Heart right ventricle (tissue), 16 donors: ENCODE measurements at places on chromosomes 11 and 22.

- DNase-seq, result no peak
Measured at GRCh38 chr11:85772695-85773094, 38.2 kb downstream of the SYTL2 start.

DNA sequence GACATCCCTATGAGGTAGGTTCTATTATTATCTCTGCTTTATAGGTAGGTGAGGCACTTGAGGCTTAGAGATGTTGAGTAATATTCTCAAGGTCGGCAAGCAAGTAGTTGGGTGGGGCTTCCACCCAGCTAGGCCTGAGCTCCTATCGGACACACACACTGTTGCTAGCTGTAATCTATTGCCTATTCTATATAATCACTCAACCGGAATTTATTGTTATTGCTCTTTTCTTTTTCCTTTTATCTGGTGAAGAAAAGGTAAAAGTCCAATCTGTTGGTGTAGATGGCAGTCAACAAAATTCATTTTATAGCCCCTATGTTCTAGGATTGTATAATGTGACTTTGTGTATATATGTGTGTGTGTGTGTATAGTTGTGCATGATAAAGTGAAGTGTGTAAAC, 3.4 kb downstream of the OR9Q2 start:
- no peak for DNase-seq

DNA sequence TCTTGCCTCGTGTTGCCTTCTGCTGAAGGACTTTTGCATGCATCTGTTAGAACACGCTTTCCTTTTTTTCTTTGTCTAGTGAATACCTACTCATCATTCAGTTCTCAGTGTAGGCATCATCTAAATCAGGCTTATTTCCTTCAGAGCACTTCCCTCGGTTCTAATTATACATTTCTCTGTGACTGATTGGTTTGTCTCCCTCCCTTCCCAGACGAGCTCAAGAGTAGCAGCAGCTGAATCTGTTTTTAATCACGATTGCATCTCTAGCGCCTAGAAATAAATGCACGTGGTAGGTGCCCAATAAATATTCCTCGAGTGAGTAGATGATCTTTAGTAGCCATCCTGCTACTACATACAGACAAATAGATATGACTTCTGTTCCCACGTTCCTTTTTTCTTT, 6.3 kb downstream of the CEP164 start:
- DNase-seq, result no peak

GRCh38 chr11:134343646-134344045, 11.9 kb downstream of the GLB1L2 start:
- no peak for DNase-seq

DNA sequence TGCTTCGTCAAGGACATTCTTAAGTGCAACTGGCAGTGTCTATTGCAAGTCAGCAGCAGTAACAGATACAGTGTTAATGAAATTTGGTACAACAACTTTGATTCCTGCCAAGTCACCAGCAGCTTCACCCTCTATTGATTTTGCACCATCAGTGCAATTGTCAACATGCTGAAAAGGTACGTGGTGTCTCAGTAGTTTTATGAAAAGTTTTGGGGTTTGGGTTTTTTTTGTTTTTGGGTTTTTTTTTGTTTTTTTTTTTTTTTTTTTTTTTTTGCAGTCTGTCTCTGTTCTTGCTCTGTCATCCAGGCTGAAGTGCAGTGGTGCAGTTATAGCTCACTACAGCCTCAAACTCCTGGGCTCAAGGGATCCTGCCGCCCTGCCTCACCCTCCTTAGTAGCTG, 19.1 kb upstream of the GRIK4 start:
- no peak for DNase-seq

GRCh38 chr11:31797190-31798056, 13.7 kb downstream of the PAX6 start:
- DNase-seq, result no peak

- DNase-seq, result no peak
Measured at GRCh38 chr11:120195601-120196320, 15.1 kb upstream of the OAF start.

GRCh38 chr11:127559978-127560377, 559.4 kb upstream of the KIRREL3 start:
- DNase-seq, result no peak

DNA sequence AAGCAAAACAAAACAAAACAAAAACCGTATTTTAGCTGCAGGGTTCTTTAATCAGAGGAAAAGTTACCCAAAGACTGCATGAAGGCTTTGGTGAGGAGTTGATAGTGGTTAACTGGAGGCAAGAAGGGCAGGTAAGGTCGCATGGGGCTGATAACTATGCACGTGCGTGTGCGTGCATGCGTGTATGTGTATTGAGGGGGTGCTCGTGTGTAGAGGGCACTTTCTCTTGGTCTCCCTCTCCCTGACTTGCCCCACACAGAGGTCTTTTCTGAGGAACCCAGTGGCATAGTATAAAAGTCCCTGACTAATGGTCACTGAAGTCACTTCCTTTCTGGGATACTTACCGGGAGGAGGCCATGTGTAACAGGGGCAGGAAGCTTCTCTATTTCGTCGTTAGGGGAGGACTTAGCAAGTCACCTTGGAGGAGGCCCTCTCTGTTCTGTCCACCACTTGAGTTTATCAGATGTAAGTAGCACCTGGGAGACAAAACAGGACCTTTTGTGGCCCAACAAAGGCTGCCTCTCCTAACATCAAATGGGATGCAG, 20.1 kb upstream of the FCHSD2 start:
- DNase-seq, result no peak

DNA sequence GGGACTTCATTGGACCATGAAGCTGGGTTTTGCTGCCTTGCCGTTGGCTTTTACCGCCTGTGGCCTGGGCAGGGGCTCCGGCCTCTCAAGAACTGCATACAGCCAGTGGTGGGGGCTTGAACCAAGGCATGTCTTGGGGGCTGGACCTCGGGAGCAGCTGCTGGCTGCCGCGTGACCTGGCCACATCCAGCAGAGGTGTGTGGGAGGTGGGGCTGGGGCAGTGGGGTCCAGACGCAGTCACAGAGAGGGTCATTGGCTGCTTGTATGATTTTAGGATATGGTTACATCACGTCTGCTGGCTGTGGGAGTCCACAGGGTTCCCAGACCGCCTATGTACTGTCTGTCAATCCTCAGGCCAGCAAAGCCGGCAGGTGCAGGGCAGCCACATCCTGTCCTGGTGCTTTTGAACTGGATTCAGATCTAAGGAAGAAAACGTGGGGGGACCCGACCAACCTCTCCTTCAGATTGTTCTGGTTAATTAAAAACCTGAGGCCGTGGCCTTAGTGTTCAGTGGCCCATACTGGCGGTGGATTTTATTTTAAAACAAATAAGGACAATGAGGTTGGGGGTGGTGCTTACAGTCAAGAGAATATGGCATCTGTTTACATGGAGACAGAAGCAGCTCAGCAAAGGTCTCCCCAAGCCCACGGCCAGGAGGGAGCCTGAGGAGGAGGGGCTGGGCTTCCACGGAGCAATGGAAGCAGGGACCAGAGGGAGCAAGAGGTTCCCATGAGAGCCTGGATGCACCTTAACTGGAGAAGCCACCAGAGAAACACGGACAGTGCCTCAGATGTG, 426.0 kb downstream of the TBC1D22A start:
- DNase-seq, result no peak

DNA sequence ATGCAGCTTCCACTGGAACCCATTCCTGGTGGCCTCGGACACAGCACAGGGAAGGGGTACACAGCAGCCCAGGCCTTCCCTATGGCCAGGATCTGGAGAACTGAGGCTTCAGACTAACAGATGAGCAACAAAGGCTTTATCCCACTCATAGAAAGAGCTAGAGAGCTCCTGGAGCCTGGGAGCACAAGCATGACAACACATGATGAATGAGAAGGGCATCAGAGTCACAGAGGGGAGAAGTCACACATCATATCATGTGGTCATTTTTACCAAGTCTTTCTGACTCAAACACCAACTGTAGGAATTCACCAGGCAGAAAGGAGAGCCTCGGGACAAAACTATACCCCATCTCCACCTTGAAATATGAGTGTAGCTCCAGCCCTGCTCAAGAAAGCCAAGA, 43.2 kb downstream of the NRXN2 start:
- no peak for DNase-seq

- DNase-seq, result no peak
Measured at GRCh38 chr11:108394744-108395284, 72.5 kb downstream of the C11orf65 start.

GRCh38 chr22:26318975-26319374, 110.1 kb upstream of the ASPHD2 start:
- no peak for DNase-seq

GRCh38 chr22:33350961-33351360, 292.8 kb upstream of the SYN3 start:
- no peak for DNase-seq

GRCh38 chr22:35477911-35478582, 62.6 kb upstream of the RASD2 start:
- peak; percentile 76 for DNase-seq

DNA sequence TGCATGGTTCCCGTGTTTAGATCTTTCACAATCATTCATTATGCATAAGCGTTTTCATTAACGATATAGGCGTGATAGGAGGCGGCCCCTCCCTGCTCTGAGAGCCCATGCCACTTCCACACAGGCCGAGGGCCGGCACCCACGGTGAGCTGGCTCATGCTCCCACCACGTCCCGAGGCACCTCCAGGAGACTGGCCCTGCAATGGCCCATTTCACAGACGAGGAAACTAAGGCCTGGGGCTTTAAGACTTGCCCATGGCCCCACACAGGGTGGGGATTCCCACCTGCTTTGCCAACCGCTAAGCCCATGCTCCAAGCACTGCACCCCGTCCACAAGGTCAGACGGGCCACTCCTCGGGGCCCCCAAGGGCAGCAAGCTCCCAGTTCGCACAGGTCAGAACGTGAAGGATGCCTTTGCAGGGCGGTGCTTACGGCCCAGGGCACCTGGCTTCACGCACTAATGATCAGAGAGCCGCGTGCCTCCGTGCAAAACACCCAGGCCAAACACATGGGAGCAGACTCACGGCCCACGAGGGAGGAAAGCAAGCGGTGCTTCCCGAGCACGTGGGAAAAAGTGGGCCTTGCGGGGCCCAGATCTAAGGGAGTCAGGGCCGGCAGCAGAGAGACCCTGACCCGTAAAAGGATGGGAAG, 8.3 kb downstream of the OSBPL5 start:
- DNase-seq, result no peak

- DNase-seq, result no peak
Measured at GRCh38 chr11:78786086-78786485, 211.4 kb upstream of the NARS2 start.

- no peak for DNase-seq
Measured at GRCh38 chr11:94830722-94831510, 62.8 kb downstream of the AMOTL1 start.

DNA sequence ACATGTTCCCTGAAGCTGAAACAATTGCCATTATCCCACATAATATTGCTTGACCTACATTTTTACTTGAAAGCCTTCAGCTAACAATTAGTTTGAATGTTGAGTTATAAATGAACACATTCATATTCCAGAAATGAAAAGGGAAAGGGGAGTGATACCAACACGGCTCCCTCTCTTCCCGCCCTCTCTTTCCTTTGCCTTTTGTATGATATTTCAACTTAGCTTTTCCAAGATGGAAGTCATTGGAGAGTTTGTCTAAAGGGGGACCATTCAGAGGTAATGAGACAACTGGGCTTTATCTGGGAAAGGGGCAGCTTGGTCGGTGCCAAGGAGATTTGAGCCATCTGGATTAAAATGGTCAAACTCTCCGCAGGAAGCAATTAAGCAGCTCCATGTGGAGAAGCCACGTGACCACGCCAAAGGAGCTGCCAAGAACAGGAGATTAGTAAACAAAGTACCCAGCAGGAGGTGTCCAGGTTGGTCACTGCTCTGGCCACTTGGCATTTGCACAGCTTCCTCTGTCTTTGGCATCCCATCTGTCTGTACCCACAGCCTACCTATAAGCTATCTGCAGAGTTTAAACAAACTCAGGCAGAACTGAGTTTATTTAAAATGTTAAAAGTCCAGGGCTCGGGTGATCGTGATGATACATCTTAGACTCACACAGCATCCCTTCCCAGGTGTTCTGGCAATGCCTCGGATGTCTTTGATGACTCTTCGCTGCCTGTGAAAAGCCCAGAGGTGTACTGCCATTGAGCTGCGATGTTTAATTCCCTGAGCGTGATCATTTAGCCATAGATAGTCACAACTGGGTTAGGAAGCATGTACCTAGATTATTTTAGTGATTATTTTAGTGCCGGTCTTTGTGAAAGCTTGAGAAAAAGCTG, 735.9 kb downstream of the NTM start:
- DNase-seq, result no peak

DNA sequence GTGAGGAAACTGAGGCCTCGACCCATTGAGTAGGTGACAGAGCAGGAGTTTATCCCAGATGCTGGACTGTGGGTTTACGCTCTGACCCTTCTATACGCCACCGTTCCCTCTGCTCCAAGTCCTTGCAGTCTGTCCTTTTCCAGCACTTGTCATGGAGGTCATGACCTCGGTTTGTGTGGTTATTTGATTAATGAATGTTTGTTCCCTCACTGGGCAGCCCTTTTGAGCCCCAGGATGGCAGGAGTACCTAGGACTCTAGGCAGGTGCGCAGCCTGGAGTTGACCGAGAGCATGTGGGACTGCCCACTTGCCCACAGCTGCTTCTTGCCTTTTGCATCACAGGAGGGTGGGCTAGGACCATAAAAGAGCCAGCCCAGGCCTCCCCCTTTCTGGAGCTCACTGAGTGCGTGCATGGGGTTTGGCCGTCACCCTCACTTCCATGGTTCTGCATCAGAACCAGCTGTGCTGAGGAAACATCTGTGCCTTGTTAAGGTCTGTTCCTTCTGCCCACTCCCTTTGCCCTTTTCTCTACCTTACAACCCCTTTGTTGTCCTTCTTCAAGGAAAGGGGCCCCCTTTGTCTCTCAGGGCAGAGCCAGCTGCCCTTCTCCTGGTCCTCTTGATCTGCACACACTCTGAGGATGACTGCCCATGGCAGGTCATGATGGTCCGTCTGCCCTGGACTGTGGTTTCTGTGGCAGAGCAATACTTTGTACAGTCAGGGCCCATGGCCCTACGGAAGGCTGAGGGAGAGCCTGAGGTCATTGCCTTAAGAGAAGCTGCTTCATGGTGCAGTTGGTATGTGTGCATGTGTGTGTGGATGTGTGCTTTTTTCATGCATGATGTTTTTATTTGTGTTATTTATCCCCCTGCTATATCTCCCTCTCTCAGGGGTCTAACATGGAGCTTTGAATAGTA, 38.2 kb downstream of the BMAL1 start:
- no peak for DNase-seq

DNA sequence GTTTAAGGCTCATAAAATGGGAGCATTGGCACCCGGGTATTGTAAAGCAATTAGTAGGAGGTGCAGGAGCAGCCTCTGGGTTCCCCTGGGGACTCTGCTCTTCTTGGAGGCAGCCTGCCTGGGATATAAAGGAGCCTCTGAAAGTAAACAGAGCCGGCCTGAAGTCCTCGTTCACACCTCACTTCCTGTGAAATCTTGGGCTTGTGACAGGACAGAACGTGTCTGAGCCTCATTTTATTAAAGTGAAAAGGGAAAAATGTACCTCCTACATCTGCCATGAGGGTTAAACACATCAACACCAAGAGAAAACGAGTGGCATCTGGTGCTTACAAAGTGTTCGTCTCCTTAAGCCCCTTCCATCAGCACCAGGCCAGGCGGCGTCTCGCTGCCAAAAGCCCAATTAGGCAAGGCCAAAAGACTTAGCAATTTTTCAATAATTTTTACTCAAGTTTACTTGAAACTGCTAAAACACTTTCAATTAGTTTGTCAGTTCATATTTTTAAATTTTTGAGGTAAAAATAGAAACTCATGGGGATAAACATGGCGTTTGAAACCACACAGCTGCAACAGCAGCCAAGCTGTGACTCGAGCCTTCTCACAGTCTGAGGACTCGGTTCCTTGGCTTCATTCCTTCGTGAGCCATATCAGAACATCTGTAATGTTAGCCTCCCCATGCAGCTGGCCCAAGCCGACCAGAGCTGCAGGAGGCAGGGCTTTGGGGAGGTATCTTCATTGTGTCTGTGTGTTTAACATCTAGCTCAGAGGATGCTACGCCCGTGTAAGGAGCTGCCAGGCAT, 33.6 kb downstream of the MAP6 start:
- DNase-seq, result peak; percentile 29
